ENCODE measurements at places on chromosomes 12 and 14. TPM values are rescaled to one million over a fixed set of nuclear protein-coding genes. Genes with fewer than 3 reads are reported as not detected.

ANO2 gene
- 23.4 TPM for total RNA-seq

DNA sequence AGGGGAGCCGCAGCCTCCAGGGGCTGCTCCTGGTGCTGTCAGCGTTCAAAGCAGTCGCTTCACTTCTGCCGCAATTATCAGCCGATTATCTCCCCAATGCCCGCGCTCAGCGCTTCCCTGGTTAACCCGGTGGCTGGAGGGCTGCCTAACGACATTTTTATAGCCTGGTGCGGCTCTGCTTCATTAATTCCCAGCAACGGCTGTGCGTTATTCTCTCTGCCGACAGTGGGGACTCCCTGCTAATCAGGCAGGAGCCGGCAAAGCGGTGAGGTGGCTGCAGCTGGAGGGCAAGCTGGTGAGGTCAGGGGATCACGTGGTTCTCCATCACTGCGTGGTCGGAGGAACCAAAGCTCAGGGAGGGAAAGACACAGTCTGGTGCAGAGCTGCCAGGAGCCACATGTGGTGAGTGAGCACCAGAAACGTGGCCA, 62.9 kb downstream of the GLRX5 start:
- no peak for DNase-seq

DNA sequence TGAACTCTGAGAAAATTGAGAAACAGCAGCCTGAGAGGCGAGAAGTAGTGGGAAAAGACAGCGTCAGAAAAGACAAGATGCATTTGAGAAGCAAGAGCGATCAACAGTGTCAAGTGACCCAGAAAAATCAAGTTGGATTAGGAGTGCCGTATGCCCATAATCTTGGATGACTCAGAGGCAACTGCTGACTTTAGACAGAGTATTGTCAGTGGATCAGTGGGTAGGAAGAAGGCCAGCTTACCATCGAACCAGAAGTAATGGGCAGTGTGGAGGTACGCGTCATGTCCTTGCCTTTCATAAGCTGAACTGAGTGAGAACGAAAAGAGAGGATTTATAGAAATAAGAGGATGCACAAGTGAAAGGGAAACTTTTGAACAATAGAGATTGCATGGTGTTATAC, 151.0 kb upstream of the NAV3 start:
- DNase-seq, result no peak

DNA sequence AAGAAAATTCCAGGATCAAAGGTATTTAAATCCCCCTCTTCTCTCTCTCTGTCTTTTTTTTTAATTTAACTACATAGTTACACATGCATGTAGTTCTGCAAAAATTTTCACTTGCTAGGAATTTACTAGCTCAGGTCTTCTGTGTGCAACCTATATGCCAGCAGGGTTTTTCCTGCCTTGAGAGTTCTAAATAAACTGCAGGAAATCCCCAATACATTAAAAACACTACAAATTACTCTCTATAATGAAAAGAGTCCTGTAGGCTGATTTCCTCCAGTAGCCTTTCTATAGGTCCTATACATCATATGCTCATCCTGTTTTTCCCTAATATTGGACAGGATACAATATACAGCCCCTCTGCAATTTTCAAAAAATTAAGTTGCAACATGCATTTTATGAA, 27.7 kb upstream of the ATXN7L3B start:
- DNase-seq, result no peak

DNA sequence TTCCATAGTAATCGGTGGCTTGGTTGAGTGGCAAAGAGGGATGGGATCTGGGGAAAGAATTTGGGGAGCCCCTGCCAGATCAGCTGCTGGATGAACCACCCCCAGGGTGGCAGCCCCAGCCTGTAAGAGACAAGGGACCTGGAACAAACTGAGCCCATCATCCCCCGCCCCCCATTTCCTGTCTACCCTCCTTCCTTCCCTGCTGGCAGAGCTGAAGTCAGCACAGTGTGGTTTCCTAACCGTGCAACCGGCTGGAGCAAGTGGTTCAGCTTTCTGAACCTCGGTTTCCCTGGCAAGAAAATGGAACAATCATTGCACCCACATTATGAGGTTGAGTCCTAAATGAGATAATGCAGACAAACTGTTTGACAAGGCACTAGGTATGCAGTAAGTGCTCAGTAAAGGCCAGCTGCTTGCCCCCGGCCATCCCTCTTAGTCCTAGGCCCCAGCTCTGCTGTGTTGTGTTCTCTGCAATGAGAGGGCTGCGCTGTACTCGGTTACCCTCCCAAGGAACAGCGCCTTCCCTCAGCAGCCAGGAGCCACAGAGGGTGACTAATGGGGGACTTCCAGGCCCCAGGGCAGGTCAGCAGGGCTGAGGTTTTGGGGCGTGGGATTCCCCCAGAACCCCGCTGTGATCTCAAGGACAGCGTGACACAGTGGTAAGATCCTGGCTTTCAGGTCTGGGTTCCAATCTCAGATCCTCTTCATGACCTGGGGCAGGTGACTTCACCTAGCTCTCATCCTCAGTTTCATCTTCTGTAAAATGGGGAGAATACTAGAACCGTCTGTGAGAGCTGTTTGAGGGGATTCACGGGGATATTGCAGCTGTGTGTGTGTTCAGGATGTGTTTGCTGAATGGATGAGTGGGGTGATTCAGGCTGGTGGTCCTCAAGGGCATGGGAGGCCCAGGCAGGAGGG, 16.5 kb downstream of the SELPLG start:
- DNase-seq, result peak; percentile 46
